ENCODE measurements at places on chromosomes 12 and 14. TPM values are rescaled to one million over a fixed set of nuclear protein-coding genes. Genes with fewer than 3 reads are reported as not detected.

The SYCP3 gene
- total RNA-seq, result not detected

The RNASE4 gene
- 65.2 TPM for total RNA-seq

GRCh38 chr12:96919510-96920210 lies 12.6 kb downstream of the NEDD1 start:
- no peak for ATAC-seq

- ATAC-seq, result no peak
These were observed 115.2 kb downstream of the SCN8A start for GRCh38 chr12:51706206-51706605.
